ENCODE measurements at places on chromosomes 13 and 19.

GRCh38 chr19:30528919-30529318 lies 156.7 kb downstream of the ZNF536 start:
- no peak for DNase-seq

DNA sequence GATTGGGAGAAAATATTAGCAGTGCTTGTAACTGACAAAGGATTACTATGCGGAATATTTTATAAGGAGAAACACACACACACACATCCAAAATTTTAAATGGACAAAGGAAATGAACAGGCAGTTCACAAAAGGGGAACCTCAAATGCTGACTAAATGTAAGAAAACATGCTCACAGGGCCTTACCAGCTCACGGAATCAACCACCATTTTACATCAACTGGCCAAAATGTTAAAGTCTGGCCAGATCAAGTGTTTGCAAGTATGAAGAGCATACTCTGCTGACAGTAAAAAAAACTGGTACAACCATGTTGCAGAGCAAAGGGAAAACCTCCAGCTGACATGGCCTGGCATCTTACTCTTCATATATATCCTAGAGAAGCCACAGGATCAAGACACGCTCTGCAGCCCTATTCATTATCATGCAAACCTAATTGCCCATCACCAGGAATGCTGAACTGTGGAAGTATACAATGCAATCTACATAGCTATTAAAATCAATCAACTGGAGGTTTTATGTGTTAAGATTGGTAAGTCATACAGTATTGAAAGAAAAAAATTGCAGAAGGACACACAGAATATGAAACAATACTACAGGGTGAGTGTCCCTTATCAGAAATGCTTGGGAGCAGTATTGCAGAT lies 124.4 kb downstream of the RNF17 start:
- no peak for DNase-seq

DNA sequence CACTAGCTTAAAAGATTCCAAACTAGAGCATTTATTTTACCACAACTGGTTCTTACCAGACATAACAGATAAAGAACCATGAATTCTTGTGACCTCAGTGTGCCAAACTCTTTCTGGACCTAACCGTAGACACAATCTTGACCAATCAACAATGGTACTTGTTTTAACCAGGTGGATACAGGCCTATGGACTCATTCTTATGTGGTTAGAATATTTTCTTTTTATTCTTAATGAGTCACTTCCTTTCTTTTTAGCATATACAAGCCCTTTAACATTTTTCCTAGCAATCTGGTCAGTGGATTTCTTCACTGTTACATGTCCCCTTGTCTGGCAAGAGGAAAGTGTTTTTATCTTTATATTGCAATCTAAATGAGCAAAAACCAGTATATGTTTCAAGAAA lies 792.1 kb upstream of the SPRY2 start:
- no peak for DNase-seq

GRCh38 chr13:40460116-40460515 lies 206.3 kb downstream of the FOXO1 start:
- DNase-seq: no peak

DNA sequence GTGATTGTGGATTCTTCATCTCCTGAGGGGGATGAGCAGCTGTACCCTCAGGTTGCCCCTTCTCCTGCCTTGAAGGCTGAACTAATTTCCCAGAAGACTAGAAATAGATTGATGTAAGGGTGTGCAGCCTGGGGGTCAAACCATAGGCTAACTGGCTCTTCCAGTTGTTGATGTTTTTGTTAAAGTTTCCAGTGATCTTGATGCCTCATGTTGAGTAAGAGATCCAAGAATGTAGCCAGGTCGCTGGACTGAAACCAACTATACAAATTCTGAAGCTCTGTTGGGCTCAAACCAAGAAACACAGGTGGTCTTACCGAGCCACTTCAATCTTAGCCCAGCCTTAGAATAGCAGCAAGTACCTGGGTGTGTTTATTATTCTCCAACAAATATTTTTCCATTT lies 391.8 kb downstream of the KLF5 start:
- DNase-seq: no peak

DNA sequence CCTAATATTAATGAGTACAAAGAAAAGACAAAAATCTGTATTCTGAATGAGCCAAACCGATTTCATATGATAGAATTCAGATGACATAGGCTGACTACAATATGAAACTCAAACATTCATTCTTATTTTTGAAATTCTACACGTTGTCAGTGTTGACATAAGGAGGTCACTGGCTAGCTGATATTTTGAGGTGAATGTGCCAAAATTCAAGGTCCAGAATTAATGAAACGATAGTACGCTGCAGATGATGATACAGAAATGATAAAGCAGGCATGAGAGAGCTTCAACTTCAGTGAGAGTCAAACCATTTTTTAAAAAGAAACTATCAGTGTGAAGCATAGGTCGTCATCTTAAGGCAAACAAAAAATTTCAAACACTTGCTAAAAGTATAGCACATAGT lies 88.2 kb downstream of the FREM2 start:
- no peak for DNase-seq

GRCh38 chr13:60925686-60926085 lies 490.0 kb downstream of the PCDH20 start:
- no peak for DNase-seq

DNA sequence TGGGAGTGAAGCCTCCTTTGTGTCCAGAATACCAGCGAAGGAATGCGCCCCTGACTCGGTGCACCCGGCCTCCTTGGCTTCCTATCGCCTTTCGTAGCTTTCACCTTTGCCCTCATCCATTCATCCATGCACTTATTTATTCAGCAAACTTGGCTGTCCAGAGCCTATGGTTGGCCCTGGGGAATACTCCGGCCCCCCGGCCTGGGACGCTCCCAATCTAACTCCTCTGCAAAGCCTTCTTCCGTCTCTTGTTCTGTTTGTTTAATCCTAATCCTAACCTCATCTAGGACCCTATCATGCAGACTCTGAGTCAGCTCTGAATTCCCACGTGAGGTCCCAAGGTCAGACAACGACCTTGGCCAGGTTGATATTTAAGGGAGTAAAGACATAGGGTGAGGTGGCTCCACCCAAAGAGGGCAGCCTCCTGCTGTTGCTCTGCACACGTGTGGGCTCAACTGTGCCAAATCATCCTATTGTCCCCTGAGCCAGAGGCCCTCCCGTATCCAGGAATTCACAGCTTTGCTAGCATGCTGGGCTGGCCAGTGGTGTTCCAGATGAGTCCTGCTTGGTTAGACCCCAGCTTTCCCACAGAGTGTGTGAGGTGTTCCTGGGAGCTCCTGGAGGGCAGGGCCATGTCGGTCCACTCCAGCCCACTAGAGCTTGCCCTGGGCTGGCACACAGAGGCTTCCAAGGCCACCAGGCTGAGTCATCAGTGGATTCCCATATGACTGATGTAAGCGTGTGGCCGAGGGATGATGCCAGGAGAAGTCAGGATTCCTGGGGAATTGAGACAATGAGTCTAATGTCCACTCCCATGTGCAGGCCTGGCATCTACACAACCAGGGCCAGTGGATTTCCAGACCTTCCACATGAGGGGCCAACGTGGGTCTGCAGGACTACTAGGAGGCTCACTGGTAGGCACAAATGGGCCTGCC lies 6.5 kb upstream of the CCNE1 start:
- DNase-seq: no peak

DNA sequence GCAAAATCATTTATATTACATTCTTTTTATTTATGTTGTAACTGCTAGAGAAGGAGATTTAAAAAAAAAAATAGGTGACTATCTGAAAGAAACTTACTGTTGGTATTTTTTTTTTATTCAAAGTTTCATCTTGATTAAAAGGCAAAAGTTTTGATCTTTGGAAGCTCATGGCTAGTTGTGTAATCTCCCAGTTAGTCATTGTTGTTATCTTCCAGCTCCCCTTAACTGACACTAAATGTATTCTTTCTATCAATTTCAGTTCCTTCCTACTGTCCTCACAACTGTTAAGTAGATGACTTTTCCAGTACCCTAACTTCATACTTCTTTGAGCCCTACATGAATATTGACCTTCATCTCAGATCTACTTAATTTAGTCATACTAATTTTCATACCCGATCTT lies 71.1 kb downstream of the PIBF1 start:
- DNase-seq: no peak

DNA sequence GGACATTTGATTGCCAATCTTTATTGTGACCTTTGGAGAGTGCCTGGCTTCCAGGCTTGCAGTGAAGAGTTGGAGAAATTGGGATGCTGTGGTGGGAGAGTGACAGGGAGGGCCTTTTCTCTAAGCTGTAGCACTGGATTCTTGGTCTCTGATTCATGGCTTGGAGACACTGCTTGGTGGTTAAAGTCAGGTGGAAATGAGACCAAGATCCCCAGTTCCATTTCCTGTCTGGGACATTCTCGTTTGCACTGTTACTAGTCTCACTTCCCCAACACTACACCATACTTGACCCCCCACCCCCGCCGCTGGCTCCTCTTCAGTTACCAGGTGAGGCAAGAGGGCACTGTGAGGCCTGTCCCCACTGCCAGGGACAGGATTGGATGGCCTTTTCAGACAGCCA lies 2.9 kb downstream of the SUPT5H start:
- no peak for DNase-seq

DNA sequence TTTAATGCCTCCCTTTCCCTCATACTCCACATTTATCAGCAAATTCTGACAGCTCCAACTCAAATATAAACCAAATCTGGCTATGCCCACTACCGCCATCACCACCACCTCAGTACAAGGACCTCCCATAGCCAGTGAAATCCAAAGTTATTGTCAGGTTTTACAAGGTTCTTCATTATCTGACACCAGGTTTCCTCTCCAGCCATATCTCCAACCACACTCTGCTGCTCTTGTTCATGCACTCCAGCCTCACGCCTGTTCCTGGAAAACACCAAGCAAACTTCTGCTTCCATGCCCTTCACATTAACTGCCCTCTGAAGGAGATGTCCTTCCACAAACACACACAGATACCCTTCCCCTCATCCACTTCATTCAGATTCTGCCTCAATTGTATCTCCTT lies 102.2 kb upstream of the MIR17HG start:
- no peak for DNase-seq

- no peak for DNase-seq
These were observed 367 bp downstream of the MFSD12 start for GRCh38 chr19:3556978-3557460.

GRCh38 chr13:30551189-30551588 lies 66.5 kb upstream of the USPL1 start:
- DNase-seq: no peak

- peak; percentile 30 for DNase-seq
These were observed 74.6 kb downstream of the B3GLCT start for GRCh38 chr13:31274390-31274789.

GRCh38 chr13:67090856-67091255 lies 139.3 kb downstream of the PCDH9 start:
- DNase-seq: no peak

DNA sequence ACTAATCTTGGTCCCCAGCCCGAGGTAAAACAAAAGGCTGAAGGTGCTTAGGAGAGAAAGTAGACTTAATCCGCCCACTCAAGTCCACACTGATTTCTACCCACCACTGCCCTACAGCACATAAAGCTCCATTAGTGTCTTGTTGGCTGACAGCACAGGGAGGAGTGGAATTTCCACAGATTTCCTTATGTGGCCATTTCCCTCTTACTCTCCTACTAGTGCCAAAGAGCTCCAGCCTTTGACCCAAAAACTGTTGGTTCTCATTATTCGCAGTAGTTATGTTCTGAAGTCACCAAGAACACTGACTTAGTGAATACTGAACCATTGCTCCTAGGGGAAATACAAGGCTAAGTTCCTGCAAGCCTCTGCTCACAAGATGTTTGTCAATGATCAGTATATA lies 61.2 kb downstream of the RAB20 start:
- no peak for DNase-seq

DNA sequence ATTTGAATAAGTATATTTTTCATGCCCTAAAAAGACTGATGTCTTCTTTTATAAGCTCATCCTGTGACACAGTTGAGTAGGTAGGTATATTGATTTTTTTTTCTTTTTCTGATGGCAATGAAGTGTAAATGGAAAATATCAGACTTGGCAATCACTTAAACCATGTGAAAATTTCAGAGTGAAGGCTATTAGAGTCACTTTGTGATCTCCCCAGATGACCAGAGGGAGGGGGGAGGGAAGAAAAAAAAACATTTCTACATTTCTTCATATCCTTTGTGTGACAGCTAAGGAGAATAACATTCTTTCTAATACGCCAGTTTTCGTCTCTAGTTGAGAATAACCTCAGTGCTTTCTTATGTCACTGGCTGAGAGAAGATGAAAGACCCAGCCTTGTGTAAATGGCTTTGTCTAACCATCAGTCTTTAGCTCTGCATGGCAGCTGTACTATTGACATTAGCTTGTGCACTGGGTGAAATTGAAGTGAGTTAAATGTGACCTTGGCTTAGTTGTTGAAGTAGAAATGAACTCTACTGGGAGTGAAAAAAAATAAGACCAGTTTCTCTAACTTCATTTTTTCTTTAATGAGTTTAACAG lies 332.1 kb upstream of the DACH1 start:
- DNase-seq: no peak

DNA sequence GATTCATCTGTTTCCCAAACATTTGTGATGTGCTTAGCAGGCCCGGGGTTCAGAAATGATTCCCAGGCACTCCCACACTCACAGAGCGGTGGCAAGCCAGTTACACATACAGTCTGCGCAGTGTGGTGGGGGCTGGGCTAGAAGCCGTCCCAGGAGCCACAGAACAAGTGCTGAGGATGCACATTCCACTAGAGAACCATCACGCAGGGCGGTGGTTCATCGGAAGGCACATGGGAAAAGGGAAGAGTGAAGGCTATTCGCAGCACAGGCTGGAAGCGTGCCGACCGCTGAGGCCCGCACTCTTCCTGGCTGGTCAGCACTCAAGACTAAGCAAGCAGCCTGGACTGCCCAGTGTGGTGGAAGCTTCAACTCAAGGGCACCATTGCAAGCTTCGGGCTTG lies 126.3 kb upstream of the SLC7A1 start:
- DNase-seq: no peak

DNA sequence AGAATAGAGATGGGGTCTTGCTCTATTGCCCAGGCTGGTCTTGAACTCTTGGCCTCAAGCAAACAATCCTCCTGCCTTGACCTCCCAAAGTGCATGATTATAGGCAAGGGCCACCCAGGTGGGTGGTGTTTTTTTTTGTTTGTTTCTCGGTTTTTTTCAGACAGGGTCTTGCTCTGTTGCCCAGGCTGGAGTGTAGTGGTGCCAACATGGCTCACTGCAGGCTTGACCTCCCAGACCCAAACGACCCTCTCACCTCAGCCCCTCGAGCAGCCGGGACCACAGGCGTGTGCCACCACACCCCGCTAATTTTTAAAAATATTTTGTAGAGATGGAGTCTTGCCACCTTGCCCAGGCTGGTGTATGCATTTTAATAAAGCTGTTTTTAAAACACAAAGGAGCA lies 14.9 kb downstream of the GRTP1 start:
- DNase-seq: no peak

DNA sequence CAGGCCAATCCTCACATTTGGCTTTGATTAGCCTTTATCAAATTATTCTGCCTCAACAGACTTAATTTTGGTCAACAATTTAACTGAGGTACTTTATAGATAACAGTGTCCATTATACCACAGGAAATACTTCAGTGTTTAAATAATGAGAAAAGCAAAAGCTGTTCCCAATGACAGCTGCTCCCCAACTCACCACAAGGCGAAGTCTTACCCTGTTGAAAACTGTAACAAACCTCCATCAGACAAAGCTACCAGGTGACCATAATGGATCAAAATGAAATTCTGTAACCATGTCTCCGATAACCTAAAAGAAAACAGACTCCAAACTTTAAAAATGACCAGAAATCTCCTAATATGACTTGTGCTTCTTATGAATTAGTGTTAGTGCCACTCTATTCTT lies 50.3 kb downstream of the ZNF44 start:
- DNase-seq: no peak

- DNase-seq: no peak
These were observed 141.2 kb downstream of the TEX29 start for GRCh38 chr13:111461445-111462149.

- DNase-seq: no peak
These were observed 35.7 kb upstream of the FAM216B start for GRCh38 chr13:42745655-42746054.
